ENCODE measurements at places on chromosomes 7 and 10.

GRCh38 chr7:99543081-99543671 lies 8.7 kb downstream of the FAM200A start:
- DNase-seq: no peak

GRCh38 chr10:43225787-43226153 lies 41.1 kb downstream of the RASGEF1A start:
- DNase-seq: peak; percentile 64

DNA sequence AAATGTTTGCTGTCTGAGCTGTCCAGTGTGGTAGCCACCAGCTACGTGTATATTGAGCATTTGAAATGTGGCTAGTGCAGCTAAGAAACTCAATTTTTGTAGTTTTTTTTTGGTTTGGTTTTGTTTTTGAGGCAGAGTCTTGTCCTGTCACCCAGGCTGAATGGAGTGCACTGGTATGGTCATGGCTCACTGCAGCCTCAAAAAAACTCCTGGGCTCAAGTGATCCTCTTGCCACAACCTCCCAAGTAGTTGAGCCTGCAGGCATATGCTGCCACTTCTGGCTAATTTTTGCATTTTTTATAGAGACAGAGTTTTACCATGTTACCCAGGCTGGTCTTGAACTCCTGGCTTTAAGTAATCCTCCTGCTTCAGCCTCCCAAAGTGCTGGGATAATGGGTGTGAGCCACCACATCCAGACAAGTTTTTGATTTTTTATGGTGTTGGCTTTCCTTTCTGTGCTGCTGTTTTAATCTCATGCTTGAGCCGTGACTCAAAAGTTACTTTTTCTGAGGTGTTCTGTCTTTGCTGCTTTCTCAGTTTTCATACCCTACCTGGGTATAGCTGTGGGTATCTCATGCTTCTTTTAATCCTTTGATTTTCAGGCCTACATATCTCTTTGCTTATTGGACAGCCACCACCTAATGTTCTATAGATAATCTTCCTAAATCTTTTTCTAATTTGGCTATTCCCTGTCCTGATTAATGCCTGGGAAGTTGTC lies 16.0 kb downstream of the WAC start:
- no peak for DNase-seq

GRCh38 chr7:1533547-1534329 lies 3.2 kb downstream of the MAFK start:
- DNase-seq: no peak

- DNase-seq: no peak
Observed at GRCh38 chr10:116590590-116591444, at the start of gene PNLIPRP1. TSS of gene PNLIPRP1 (plus strand) at chr10:116590959. CDS start at chr10:116591130, 171 bp downstream.

- DNase-seq: peak; percentile 36
Observed at GRCh38 chr10:97575127-97575668, 2.6 kb downstream of the ANKRD2 start.

DNA sequence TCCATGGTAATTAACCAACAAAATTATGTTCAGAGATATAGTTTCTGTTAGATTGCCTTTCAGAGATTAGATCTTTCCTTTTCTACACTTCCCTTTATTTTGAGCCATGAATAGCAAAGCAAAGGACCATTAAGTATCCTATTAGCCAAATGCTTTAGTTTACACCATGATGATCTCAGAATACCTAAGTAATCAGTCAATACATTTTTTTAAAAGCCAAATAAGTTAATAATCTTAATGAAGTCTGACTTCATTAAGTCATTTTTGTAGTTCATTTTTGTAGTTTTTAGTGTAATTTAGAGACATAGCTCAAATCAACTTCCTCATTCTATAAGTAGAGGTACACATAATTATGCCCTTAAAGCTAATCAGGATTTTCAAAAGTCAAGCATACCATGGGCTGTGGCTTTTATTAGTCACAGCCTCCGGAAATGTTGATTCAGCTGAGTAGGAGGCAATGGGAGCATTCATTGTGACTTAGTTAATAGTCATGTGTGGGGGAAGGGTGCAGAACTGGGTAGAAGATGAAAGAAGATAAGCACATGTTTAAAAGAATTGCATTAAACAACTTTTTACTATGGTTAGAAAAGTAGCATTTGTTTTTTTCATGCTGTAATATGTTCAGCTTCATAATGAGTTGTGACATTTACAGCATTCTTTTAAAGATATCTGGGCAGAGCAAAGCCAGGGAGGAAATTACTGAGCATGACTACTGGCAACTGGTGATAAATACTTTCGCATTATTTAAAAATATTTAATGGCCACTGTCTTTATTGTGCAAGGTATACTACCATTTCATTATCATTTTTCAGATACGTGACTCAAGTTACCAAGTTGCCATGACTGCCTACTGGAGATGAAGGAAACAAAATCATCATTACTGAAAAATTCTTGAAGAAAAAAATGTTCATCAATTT lies 57.3 kb upstream of the CCDC71L start:
- no peak for DNase-seq

GRCh38 chr7:56447864-56448693 lies 331.9 kb upstream of the NUPR2 start:
- DNase-seq: peak; percentile 82

- no peak for DNase-seq
Observed at GRCh38 chr10:85311613-85312337, 983.4 kb downstream of the CCSER2 start.

DNA sequence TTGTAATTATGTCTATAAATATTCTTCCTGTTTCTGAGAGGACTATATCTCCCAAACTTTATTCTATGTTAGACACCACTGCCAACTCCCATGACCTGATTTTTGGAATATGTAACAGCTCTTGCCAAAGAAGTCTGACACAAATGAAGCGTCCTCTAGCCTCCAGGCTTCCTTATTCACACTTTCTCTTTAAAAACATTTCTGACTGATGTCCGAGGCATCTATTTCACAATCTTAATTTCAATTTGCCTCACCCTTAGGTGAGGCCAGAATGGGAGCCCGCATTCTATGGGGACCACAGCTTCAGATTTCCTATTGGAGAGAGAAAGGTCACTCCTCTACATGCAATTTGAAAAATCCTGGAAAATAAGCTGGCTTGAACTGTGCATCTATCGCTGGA lies 873.2 kb downstream of the GATA3 start:
- no peak for DNase-seq

- no peak for DNase-seq
Observed at GRCh38 chr10:74924251-74924963, 98.0 kb downstream of the KAT6B start.

DNA sequence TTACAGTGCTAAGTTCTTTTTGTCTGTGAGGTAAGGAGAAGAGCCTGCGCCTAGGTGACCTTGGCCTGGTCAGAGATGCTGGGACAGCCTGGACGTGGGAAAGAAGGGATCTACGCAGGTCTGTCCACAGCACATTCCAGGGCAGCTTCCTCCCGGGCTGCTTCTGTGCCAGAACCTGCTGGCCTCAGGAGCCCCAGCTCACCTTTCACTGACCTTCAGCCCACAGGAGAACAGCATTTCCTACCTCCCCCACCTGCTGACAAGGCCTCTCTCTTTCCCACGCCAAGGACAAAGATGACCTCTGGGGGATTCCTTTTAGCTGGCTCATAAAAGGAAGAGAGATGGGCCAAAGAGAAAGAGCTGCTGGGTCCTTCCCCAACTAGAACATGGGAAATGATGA lies 260.6 kb downstream of the KCNMA1 start:
- no peak for DNase-seq

GRCh38 chr10:25017661-25018060 lies 1.2 kb downstream of the THNSL1 start:
- no peak for DNase-seq

DNA sequence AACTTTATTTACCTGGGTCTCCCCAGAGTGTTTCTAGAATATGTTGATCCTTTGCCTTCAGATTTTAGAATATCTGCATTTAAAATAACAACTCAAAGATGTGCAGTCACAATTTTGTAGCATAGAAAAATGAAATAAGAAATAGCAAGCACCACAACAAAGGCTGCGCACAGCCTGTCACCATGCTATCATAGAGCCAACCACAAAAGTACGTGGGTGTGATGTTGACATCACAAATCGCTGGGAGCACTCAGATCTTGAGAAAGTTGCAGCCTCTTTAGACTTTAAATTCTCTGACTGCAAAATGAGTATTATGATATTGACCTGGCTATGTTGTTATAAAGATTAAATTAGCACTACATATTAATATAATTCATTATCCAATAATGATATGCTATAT lies 177.9 kb downstream of the TNS3 start:
- no peak for DNase-seq

- DNase-seq: no peak
Observed at GRCh38 chr10:110651044-110651958, 7.2 kb downstream of the RBM20 start.

- no peak for DNase-seq
Observed at GRCh38 chr10:97629289-97629688, 4.0 kb downstream of the MORN4 start.

- DNase-seq: no peak
Observed at GRCh38 chr7:32068411-32069101, 1.7 kb downstream of the PDE1C start.

GRCh38 chr7:55214707-55215106 lies 150.4 kb upstream of the LANCL2 start:
- DNase-seq: no peak

DNA sequence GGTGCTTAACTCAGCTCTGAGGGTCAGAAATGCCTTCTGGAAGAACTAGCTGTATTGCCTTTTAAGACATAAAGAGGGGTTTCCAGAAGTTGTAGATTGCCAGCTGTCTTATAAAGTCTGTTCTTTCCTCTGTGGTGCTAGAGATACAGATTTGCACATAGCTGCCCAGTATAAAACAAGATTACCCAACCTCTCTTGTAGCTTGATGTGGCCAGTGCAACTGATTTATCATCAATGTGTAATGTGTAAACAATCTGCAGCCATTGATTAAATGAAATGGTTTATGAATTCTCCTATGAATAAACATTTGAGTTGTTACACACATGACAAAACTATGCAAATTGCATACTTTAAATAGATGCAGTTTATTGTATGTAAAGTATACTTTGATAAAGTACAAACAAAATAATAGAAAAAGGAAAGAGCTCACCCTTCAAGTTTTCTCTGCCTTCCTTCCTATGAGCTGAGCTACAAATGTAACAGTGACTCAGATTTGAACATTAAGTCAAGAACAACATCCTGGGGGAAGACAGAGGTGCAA lies 195.2 kb downstream of the TMEM26 start:
- no peak for DNase-seq

DNA sequence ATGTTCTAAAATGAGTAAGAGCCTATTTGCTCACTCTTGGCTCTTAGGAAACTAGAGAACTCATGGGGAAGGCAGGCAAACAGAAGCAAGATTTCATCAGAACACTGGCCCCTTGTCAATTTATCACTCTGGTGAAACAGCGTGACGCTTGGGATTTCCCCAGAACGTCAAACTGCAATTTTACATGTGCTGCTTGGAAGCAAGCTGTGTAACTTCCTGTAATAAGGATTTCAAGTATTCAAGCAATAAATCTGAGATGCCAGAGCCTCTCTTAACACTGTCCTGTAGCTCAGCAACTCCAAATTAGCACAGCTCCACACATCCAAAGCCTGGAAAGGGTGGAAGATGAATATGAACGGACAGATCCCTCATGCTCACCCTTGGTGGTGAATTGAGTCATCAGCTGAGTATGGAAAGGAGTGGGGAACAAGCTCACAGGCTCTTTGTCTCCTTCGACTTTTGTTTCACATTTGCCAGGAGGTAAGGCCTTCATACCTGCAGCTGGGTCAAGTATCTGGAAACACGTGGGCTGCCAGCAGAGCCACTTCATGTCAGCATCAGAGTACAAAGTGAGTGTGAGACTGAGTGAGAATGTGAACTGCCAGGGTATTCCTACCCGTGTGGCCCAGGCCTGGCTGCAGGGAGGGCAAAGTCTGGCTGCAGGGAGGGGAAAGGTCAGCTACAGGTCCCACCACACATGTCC lies 140.4 kb upstream of the NAMPT start:
- no peak for DNase-seq

DNA sequence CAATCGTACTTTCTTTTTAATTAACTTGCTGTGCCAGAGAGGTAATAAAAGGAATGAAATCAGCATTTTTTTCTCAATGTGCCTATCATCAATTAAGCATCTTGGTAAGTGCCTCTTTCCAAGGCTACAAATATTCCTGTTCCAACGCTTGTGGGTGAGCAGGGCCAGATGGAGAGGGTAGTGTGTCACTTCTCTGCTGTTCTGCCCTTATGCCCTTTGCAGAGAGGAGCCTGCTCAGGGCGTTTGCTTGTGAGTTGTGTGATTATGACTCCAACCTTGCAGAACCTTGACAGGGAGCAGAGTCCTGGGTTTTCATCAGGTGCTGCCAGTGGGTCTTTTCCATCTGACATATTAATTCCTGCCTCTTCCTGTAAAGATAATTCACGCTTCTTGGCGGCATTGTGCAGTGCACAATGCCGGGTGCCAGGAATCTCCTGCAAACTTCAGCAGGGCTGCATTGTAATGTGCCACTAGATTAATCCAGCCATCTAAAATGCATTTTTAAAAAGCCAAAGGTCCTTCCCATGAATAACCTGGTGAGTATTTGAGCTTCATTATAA lies 234.4 kb downstream of the ARHGAP12 start:
- DNase-seq: no peak

- DNase-seq: no peak
Observed at GRCh38 chr10:79629955-79630327, 19.2 kb downstream of the SFTPA1 start.

DNA sequence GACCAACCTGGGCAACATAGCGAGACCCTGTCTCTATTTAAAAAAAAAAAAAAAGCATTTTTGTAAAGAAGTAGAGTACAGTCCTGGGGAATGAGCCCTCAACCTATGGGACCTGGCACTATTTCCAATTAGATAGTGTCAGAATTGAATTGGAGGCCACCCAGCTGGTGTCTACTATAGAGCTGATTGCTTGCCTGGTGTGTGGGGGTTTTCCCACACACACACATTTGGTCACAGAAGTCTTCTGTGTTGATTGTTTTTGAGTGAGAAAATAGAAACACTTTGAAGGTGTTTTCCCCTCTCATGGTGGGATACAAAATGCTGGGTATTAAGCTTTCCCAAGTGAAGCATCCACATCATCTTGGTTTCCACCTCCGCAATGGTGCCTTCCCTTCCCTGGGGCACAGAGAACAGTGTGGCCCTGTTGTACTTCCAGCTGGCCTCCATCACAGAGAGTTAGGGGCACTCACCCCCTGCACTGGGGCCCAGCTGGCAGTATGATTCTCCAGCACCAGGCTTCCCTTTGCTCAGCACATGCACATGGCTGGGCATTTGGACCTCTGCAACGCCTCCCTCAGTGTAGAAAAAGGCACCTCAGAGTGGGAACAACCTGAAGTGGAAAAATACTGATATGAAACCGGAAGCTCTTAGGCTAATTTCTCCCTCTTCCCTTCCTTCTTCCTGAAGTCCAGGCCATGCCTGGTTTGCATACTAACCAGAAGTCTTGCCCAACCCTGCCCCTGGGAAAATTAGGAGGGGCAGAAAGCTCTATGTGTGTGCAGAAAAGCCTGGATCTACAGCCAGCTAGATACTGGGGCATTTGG lies 10.7 kb upstream of the NFKB2 start:
- no peak for DNase-seq

DNA sequence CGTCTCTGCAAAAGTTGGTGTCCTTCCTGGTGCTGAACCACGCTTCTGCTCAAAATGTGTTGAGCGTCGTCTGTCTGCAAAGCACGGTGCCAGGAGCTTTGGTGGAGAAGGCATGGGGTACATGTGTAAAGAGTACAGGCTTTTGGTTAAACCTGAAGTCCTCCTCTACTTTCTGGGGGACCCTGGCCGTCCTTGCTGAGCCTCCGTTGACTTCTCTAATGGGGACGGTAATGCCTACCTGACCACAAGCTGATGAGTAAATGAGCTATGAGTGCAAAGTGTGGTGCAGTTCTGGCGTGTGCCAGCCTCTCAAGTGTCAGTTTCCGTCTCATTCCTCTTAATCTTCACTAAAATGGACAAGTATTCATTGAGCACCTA lies 527 bp upstream of the HERPUD2 start:
- no peak for DNase-seq

Data from posterior cingulate gyrus (tissue), 11 donors.